ENCODE measurements at places on chromosomes 16 and 17. TPM values are rescaled to one million over a fixed set of nuclear protein-coding genes. Genes with fewer than 3 reads are reported as not detected.

The MT1A gene
- 0.74 TPM for total RNA-seq

The IL34 gene
- not detected for total RNA-seq

The TIGD7 gene
- total RNA-seq, result 2.9 TPM

The DHRS7C gene
- total RNA-seq, result not detected

The CNGB1 gene
- total RNA-seq, result not detected

The LDHD gene
- total RNA-seq, result not detected

The SLC35G6 gene
- total RNA-seq, result not detected

The SLC9A5 gene
- total RNA-seq, result 5.5 TPM

The TM4SF5 gene
- total RNA-seq, result not detected

The CPNE7 gene
- 18.7 TPM for total RNA-seq

The AP1G1 gene
- 65.5 TPM for total RNA-seq

The CYBC1 gene
- total RNA-seq, result 329 TPM

GRCh38 chr16:88352261-88353200, 30.2 kb upstream of the ZNF469 start:
- H3K4me3 ChIP-seq, result no peak overlapping the region
- peaks cover 3% of the 10 kb centered on the region for H3K4me1 ChIP-seq
- no peak overlapping the region for H3K27ac ChIP-seq
- no peaks in the 10 kb centered on the region for H3K27me3 ChIP-seq

- no peaks in the 10 kb centered on the region for H3K36me3 ChIP-seq
- no peaks in the 10 kb centered on the region for H3K27me3 ChIP-seq
- H3K27ac ChIP-seq, result no peak overlapping the region
- no peak for DNase-seq
- no peak overlapping the region for H3K4me3 ChIP-seq
These were observed 4.3 kb upstream of the SLFN11 start for GRCh38 chr17:35377706-35378105.

GRCh38 chr17:47701608-47702007, 7.6 kb downstream of the TBKBP1 start:
- peak overlapping the region; percentile 70 for H3K4me3 ChIP-seq
- DNase-seq, result no peak
- H3K27me3 ChIP-seq, result no peaks in the 10 kb centered on the region
- peak overlapping the region; percentile 84 for H3K27ac ChIP-seq
- H3K36me3 ChIP-seq, result peaks cover 38% of the 10 kb centered on the region
- H3K4me1 ChIP-seq, result peaks cover 88% of the 10 kb centered on the region

GRCh38 chr17:17044846-17045561, 2.7 kb downstream of the MPRIP start:
- peaks cover 67% of the 10 kb centered on the region for H3K4me1 ChIP-seq
- H3K27ac ChIP-seq, result peak overlapping the region; percentile 17
- peak; percentile 10 for DNase-seq
- no peaks in the 10 kb centered on the region for H3K36me3 ChIP-seq
- peak overlapping the region; percentile 84 for H3K4me3 ChIP-seq

DNA sequence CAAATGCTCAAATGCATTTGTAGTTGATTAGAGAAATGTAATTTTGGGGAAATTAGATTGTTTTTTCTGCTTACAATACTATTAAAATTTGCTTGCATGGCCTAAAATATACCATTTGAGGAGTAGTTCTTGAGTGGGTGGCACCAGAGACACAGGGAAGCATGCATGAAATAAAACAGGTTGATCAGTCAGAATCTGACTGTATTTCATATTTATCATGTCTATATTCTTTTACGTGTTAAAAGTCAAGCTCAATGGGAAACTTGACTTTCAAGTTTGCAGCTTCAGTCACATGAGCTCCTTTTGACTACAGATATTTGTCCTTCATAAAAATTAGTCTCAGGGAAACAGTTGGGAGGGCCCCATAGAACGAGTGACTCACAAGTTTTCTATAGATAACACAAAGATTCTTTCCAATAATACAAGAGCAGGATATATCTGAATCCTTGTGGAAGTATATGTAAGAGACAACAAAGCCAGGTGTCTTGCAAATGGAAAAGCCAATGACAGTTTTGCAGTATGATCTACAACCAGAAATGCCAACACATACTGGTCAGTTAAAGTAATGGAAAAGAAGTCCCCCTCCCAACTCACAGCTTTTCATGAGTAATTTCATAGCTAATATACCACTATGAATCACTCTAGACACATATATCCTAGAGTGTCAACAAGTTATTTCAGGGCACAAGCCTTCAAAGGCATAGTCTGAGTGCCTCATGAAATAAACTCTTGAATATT, 42.2 kb upstream of the CORO6 start:
- peaks cover 40% of the 10 kb centered on the region for H3K36me3 ChIP-seq
- H3K4me3 ChIP-seq, result no peak overlapping the region
- peaks cover 32% of the 10 kb centered on the region for H3K4me1 ChIP-seq
- no peaks in the 10 kb centered on the region for H3K27me3 ChIP-seq
- peak overlapping the region; percentile 85 for H3K27ac ChIP-seq

GRCh38 chr16:55503726-55504550, 4.9 kb upstream of the LPCAT2 start:
- peaks cover 20% of the 10 kb centered on the region for H3K4me1 ChIP-seq
- no peaks in the 10 kb centered on the region for H3K36me3 ChIP-seq
- no peak for DNase-seq
- no peak overlapping the region for H3K27ac ChIP-seq
- peaks cover 12% of the 10 kb centered on the region for H3K27me3 ChIP-seq

- H3K4me1 ChIP-seq, result peaks cover 28% of the 10 kb centered on the region
- H3K27me3 ChIP-seq, result no peaks in the 10 kb centered on the region
- H3K4me3 ChIP-seq, result peak overlapping the region; percentile 33
- no peak for DNase-seq
These were observed 2.6 kb downstream of the COG4 start for GRCh38 chr16:70520612-70521297.

DNA sequence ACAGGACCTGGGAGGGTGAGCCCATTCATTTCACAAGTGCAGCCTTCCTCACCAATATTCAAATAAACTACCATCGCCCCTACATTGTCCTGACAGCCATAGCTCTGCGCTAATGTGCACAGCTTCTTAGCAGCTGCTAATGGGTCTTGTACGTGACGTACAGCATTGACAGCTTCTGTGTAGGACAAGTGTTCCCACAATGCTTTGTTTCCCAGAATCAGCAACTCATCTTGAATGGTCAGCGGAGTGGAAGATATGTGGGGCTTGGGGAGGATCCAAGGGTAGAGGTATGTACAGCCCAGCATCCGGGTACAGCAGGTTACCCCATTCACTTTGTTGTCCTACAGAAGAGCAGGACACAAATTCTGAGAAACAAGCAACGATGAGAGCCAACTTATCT, 23.7 kb downstream of the MARVELD3 start:
- H3K27me3 ChIP-seq, result no peaks in the 10 kb centered on the region
- H3K4me3 ChIP-seq, result no peak overlapping the region
- H3K36me3 ChIP-seq, result peaks cover 10% of the 10 kb centered on the region

GRCh38 chr17:44307387-44308186, 814 bp upstream of the RUNDC3A start:
- H3K4me1 ChIP-seq, result peaks cover 5% of the 10 kb centered on the region
- no peaks in the 10 kb centered on the region for H3K36me3 ChIP-seq
- H3K27me3 ChIP-seq, result peaks cover 23% of the 10 kb centered on the region
- H3K4me3 ChIP-seq, result no peak overlapping the region

DNA sequence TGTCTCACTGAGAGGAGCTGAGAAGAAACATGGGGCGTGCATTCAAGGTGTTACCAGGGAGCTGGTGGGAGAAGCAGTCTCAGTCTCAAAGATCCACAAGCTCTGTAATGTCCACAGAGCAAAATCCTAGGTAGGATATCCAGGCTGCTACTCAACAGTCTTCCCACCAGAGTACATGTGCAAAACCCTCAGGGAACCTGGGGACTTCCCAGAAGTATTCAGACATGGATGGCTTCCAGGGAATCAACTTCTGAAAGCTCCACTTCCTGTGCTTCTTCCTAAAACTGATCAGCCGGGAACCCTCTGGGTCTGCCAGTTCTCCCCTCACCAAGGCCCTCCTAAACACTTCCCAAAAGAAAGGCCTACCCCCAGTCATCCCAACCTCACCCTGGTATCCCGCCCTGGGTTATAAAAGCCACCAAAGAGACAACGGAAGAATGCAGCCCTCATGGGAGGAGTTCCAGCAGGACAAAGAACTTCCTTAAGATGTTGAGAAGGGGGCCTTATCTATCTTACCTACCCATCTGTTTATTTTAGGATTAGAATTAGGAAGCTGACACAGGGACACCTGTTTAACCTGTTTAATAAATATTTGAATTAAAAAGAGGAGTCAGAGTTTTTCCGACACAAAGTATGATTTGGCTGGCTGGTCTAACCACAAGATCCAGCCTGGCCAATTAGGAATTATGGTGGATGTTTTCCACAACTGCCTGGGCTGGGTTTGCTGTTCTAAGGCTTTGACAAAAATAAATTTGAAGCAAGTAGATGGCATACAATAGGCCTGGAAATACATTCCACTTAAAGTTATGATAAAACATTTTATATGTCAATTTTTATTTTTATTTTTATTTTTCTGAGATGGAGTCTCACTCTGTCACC, 37.0 kb downstream of the CUEDC1 start:
- no peaks in the 10 kb centered on the region for H3K4me1 ChIP-seq
- DNase-seq, result no peak
- no peak overlapping the region for H3K27ac ChIP-seq
- H3K27me3 ChIP-seq, result no peaks in the 10 kb centered on the region
- H3K36me3 ChIP-seq, result no peaks in the 10 kb centered on the region

DNA sequence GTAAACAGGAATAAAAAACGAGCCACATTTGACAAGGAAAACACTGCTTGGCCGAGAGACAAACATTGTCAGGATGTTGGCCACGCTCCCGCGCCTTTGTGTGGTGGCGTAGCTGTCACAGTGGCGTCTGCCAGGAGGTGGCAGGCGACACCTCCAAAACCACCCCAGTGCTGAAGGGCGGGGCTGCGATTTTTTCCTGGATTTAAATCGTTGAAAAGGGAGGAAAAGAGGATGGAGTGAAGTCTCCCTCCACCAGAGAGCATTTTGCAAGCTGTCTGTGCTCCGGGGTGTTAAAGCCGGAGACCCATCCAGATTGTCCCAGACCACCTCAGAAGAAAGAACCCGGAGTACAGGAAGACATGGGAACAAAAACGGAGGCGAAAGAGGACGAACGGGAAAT, 12.7 kb downstream of the MRM3 start:
- H3K4me1 ChIP-seq, result peaks cover 6% of the 10 kb centered on the region

GRCh38 chr16:24062270-24062817, 193.8 kb upstream of the CACNG3 start:
- H3K4me1 ChIP-seq, result no peaks in the 10 kb centered on the region
- peaks cover 30% of the 10 kb centered on the region for H3K36me3 ChIP-seq
- H3K4me3 ChIP-seq, result no peak overlapping the region
- DNase-seq, result no peak
- no peaks in the 10 kb centered on the region for H3K27me3 ChIP-seq

DNA sequence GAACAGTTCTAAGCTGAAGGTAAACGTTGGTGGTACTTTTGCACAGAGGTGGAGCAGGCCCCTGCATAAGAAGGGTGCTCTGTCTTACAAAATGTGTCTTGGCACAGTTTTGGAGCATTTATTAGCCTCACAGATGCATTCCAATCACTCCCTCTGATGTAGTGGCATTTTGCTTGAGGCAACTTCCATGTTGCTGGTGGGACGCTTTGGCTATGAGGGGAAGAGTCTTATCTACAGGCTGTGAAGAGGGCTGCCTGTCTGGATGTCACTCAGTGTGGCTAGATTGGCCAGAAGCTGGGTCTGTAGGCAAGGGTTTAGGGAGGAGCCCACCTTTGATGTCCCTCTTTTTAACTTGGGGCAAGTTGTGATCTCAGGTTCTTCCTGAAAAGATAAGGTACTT, 2.6 kb upstream of the RARA start:
- DNase-seq, result no peak
- H3K27ac ChIP-seq, result no peak overlapping the region

- no peak for DNase-seq
- H3K36me3 ChIP-seq, result peaks cover 3% of the 10 kb centered on the region
- no peak overlapping the region for H3K4me3 ChIP-seq
These were observed 19.4 kb downstream of the RAB40C start for GRCh38 chr16:609316-609715.

DNA sequence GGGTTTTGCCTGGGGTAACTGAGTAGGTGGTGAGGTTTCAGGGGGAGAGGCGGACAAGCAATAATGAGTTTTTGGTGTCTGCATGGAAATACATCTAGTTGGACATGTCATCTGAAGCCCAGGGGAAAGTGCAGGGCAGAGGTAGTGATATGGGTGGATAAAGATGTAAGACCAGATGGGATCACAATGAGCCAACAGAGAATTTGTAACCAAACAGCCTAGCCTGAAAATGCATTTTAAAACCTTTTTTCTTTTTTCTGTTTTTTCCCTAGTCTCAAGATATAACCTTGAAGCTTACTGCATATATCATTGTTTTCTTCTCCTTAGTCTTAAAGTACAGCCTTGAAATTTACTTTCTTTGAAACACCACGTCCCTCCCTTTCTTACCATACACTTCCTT, 3.7 kb upstream of the ZNF19 start:
- DNase-seq, result no peak
- no peak overlapping the region for H3K4me3 ChIP-seq
- no peaks in the 10 kb centered on the region for H3K36me3 ChIP-seq
- no peak overlapping the region for H3K27ac ChIP-seq
- no peaks in the 10 kb centered on the region for H3K4me1 ChIP-seq
- peaks cover 2% of the 10 kb centered on the region for H3K27me3 ChIP-seq

GRCh38 chr16:4176906-4177417, 60.7 kb upstream of the ADCY9 start:
- peaks cover 6% of the 10 kb centered on the region for H3K4me1 ChIP-seq
- DNase-seq, result peak; percentile 22
- H3K27ac ChIP-seq, result no peak overlapping the region
- peaks cover 3% of the 10 kb centered on the region for H3K27me3 ChIP-seq

DNA sequence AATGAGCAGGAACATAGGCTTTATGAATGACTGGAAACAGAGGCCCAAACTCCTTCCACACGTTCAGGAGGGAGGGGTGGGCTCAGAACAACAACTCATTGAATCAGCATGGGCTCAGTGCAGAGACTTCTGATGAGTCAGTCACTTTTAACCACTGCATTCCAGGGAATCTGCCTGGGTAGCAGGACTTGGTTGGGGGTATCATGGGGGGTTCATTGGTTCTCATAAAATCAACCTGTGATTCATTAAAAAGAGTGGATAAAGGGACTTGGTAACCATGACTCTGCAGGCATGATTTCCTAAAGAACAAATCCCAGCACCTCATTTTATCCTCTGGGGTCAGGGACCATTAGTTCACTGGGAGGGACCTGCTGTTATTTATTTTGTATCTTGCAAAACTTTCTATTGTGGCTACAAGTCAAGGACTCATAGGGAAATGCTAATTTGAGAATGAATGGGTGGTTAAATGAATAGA, 13.8 kb downstream of the ITGB3 start:
- peaks cover 9% of the 10 kb centered on the region for H3K27me3 ChIP-seq
- no peak overlapping the region for H3K27ac ChIP-seq
- DNase-seq, result no peak
- H3K4me1 ChIP-seq, result no peaks in the 10 kb centered on the region
- H3K36me3 ChIP-seq, result peaks cover 3% of the 10 kb centered on the region

DNA sequence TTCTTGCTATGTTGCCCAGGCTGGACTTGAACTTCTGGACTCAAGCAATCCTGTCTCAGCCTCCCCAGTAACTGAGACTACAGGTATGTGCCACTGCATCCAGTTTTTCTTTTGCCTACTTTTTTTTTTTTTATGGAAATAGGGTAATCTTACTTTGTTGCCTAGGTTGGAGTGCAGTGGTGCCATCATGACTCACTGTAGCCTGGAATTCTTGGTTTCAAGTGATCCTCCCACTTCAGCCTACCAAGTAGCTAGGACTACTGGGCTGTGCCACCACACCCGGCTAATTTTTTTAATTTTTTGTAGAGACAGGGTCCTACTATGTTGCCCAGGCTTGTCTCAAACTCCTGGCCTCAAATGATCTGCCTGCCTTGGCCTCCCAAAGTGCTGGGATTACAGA, 10.0 kb downstream of the LRRC36 start:
- H3K27me3 ChIP-seq, result peaks cover 5% of the 10 kb centered on the region
- H3K4me3 ChIP-seq, result no peak overlapping the region
- H3K36me3 ChIP-seq, result no peaks in the 10 kb centered on the region
- no peaks in the 10 kb centered on the region for H3K4me1 ChIP-seq
- no peak overlapping the region for H3K27ac ChIP-seq
- no peak for DNase-seq
